T-helper 17 cell (primary cell): ENCODE measurements at places on chromosomes 7 and 10. TPM values are rescaled to one million over a fixed set of nuclear protein-coding genes. Genes with fewer than 3 reads are reported as not detected.

The PTPRZ1 gene
- total RNA-seq, result not detected

The SP8 gene
- not detected for total RNA-seq

DNA sequence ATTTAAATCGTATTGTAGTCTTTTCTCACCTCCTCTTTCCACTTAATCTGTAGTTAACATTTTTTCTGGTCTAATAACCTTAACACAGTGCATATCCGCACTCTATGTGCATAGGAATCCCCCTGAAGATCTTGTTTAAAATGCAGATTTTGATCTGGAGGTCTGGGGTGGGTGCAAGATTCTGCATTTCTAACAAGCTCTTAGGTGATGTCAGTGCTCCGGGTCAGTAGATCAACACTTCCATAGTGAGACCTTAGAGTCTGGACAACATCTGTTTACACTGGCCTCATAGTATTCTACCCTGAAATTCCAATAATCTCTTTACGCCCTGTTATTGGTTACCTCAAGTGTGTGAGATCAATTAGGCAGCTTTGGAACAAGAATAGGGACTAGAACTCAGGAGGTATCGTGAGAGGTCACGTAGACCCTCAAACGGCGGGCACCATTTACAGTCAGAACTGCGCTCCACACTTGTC lies 434 bp upstream of the PLEKHA8 start:
- peak overlapping the region; percentile 87 for H3K27ac ChIP-seq
- H3K4me3 ChIP-seq, result no peak overlapping the region
- DNase-seq, result no peak
- H3K4me1 ChIP-seq, result peaks cover 24% of the 10 kb centered on the region
- no peaks in the 10 kb centered on the region for H3K27me3 ChIP-seq
- H3K36me3 ChIP-seq, result no peaks in the 10 kb centered on the region

GRCh38 chr10:184911-185310 lies 49.7 kb downstream of the ZMYND11 start:
- H3K4me3 ChIP-seq, result no peak overlapping the region
- peaks cover 6% of the 10 kb centered on the region for H3K36me3 ChIP-seq
- peaks cover 12% of the 10 kb centered on the region for H3K4me1 ChIP-seq
- H3K27me3 ChIP-seq, result no peaks in the 10 kb centered on the region
- no peak for DNase-seq

DNA sequence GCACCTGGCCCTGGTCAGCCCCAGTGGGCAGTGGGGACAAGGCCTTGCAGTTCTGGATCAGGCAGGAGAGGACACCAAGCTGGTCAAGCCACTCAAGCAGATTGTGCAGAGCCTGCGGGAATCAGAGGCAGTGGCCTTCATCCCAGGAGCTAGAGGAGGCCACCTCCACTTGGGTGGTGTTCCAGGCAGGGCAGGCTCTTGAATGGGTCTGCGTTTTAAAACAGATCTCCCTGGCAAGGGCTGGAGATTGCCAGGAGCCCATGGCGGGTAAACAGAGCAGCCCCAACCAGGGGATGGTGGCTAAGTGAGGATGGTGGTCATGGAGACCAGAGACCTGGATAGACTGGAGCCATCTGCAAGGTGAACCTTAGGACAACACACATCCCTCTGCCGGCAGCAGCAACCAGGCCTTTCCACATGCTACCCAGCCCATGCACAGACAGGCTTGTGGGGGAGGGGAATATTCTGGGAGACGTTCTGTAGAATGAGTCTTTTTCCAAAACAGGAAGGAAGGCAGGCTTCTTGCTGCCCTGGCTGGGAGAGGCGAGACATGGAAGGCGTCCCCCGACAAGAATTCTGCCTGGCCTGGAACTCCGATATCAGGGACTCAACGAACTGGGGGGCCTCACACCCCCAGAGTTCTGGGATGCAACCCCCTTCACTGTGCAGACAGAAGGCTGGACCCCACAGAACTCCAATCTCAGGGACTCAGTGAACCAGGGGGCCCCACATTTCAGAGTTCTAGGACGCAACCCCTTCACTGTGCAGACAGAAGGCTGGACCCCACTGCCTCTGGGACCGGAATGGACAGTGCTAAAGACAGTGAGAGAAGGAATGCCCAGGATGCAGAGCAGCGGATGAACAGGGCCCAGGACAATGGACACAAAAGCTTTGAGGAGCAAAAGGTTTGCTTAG lies 264.8 kb downstream of the PTPRN2 start:
- no peak overlapping the region for H3K27ac ChIP-seq
- no peaks in the 10 kb centered on the region for H3K4me1 ChIP-seq
- no peak overlapping the region for H3K4me3 ChIP-seq
- no peaks in the 10 kb centered on the region for H3K36me3 ChIP-seq
- DNase-seq, result no peak

- peaks cover 2% of the 10 kb centered on the region for H3K36me3 ChIP-seq
- H3K27me3 ChIP-seq, result peaks cover 27% of the 10 kb centered on the region
These were observed 140.4 kb upstream of the NAMPT start for GRCh38 chr7:106425017-106425719.

The INHBA gene
- not detected for total RNA-seq

The MACC1 gene
- total RNA-seq, result 0.42 TPM

GRCh38 chr10:33279811-33280602 lies 54.5 kb downstream of the NRP1 start:
- H3K27ac ChIP-seq, result no peak overlapping the region
- no peaks in the 10 kb centered on the region for H3K36me3 ChIP-seq
- peaks cover 56% of the 10 kb centered on the region for H3K27me3 ChIP-seq
- no peak for DNase-seq
- H3K4me3 ChIP-seq, result no peak overlapping the region

DNA sequence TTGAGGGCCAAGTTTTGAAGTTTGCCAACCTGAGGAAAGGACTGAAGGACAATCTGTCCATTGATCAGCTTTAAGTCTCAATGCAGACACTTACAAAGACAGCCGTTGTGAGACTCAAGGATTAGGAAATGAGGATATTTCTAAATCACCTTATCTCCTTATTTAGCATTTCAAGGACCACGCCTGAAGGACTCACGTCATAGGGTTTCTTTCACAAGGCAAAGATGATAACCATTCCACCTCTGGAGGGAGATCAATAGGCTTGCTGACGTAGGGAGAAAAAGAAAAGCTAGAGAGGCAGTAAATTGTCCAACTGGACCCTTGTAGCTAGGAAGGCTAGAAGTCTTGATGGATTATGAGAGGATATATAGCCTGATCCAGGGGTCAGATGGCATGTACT lies 3.3 kb upstream of the ASB4 start:
- no peaks in the 10 kb centered on the region for H3K4me1 ChIP-seq
- DNase-seq, result no peak
- no peaks in the 10 kb centered on the region for H3K36me3 ChIP-seq
- no peak overlapping the region for H3K4me3 ChIP-seq
- H3K27me3 ChIP-seq, result peaks cover 26% of the 10 kb centered on the region

The NXPH1 gene
- not detected for total RNA-seq

DNA sequence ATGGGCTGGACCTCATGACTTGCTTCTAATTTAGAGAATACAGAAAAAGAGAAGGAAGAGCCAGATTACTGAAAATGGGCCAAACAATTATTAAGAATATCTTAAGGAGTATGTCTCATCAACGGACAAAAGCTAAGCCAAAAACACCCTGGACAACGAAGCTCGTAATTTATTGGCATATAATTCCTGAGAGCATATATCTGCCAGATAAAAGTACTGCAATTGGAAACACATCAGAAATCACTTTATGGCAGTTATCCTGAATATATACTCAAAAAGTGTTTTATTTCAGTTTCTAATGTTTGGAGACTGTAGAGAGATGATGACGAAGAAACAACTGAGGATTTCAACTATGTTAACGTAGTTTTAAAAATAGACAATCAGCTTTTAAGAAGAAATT lies 211.8 kb downstream of the CSTF2T start:
- H3K36me3 ChIP-seq, result no peaks in the 10 kb centered on the region
- DNase-seq, result no peak
- H3K27ac ChIP-seq, result no peak overlapping the region
- H3K4me1 ChIP-seq, result no peaks in the 10 kb centered on the region
- no peak overlapping the region for H3K4me3 ChIP-seq

DNA sequence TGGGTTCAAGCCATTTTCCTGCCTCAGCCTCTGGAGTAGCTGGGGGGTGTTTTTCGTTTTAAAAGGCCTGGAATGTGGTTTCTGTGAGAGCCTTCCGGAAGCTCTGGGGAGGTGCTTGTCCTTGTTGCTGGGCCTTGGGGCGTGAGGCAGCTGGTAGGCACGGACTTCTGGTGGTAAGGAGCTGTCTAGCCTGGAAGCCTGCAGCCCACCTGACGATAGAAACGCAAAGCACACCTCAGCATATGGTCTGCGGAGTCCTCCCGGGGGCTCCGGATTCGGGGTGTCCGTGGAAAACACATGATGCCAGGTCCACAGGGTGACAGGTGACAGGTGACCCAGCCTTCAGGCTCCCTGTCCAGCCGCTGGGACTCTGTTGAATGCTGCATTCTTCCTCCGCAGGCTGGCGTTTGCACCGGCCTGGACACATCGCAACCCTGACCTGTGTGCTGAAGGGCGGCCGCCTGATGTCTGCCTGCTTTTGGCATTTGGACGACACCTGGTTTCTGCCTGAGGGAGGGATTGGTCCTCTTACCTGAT lies 37.3 kb downstream of the INPP5A start:
- no peaks in the 10 kb centered on the region for H3K27me3 ChIP-seq
- no peak overlapping the region for H3K4me3 ChIP-seq
- H3K4me1 ChIP-seq, result peaks cover 30% of the 10 kb centered on the region
- DNase-seq, result no peak
- no peak overlapping the region for H3K27ac ChIP-seq
- H3K36me3 ChIP-seq, result no peaks in the 10 kb centered on the region

- H3K4me1 ChIP-seq, result no peaks in the 10 kb centered on the region
- H3K27me3 ChIP-seq, result peaks cover 2% of the 10 kb centered on the region
- H3K4me3 ChIP-seq, result no peak overlapping the region
- no peak overlapping the region for H3K27ac ChIP-seq
These were observed 94.5 kb downstream of the COL26A1 start for GRCh38 chr7:101457001-101457750.

GRCh38 chr10:3873728-3874461 lies 88.9 kb upstream of the KLF6 start:
- H3K36me3 ChIP-seq, result peaks cover 2% of the 10 kb centered on the region
- no peak for DNase-seq
- H3K27me3 ChIP-seq, result no peaks in the 10 kb centered on the region
- H3K4me3 ChIP-seq, result peak overlapping the region; percentile 71

DNA sequence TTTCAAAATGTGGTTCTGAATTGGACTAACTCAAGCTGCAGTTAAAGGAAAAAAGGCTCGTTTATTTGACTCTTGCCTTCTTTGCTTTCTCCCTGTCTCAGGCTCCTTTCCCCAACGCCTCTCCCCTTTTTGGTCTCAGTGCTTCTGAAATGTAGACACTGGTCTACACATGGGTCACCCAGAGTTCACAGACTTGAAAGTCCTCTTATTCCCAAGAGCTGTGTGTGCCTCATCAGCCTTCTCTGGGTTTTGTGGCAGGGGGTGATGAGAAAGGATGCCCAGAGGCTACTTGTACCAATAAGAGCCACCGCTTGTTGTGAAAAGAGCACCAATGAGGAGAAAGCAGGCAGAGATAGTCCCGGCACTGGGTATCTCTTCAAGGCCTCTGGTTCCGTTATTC lies 125.7 kb downstream of the BICC1 start:
- no peaks in the 10 kb centered on the region for H3K36me3 ChIP-seq
- H3K4me1 ChIP-seq, result no peaks in the 10 kb centered on the region
- peaks cover 32% of the 10 kb centered on the region for H3K27me3 ChIP-seq
- H3K4me3 ChIP-seq, result no peak overlapping the region
- no peak for DNase-seq
- no peak overlapping the region for H3K27ac ChIP-seq
